ENCODE measurements at places on chromosomes 2 and 18.
A peak's percentile ranks its signal among the peaks of the same experiment; 100 is the strongest.

DNA sequence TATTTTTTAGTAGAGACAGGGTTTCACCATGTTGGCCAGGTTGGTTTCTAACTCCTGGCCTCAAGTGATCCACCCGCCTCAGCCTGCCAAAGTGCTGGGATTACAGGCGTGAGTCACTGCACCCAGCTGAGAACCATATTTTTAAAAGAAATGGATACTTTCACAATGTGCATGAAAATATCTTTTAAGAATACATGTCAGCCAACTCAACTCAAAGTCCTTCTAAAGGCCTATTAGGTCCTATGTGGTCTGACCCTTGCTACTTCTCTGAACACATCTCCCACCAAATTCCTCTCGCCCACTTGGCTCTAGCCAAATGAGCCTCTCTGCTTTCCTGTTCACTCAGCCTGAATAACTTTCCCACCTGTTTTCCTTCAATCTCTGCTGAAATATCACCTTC is 119.6 kb downstream of the MTX2 start:
- DNase-seq, result no peak

- DNase-seq, result peak; percentile 31
Measured at GRCh38 chr18:56709463-56709862, 58.3 kb downstream of the WDR7 start.

DNA sequence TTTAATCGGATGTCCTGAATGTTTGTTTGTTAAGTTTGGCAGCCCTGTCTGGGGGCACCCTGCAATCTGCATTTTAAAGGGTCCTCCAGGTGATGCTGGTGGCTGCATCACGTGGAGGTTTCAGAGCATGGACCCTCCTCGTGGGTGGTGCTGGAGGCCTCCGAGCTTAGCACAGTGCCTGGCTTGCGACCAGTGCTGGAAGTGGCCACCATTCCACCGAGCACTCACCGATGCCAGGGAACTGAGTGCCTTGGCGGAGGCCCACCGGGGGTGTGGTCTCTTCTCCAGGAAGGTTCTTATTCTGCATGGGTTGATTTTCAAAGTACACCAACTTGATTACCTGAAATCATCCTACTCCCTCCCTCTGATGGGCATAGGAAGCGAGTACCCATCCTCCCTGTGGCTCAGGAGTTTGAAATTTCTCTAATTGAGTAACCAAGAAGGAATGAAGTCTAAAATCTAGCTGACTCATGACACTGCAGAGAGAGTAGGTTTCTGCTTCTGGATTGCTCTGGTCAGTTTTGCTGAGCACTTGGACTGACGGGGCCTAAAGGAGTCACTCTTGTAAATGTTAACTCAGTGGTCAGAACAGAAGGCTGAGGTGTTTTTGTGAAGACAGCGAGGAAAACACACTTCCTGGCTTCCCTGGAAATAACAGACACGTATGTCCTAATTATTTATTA is 58.1 kb upstream of the SLC66A3 start:
- DNase-seq, result no peak

DNA sequence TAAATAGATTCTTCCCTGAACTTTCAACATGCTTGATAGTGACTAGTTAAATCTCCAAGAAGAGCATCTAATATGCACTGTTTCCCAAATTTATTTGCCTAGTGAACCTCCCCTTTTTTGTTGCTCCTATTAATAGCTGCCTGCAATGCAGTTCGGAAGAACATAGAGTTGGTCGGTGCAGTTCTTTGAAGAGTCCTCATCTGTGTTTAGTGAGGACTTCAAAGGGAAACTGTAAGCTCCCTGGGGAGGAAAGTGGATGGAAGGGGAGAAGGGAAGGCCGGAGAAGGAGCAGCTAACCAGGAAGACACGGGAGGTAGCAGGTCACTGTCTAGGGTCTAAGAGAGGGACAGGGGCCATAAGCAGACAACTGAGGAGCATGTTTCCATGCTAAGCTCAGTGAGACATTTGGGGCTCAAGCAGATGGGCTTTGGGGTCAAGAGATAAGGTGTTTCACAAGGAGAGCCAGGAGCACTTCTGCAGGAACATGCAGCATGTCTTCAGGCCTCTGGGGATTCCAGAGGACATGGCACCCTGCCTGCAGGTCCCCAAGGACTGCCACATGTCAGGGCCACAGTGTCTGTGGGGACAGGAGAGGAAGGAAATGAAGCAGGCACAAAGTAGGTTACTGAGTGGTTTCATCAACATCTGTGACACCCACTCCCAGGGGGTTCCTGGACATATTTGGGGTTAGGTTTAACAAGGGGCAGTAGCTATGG is 48.7 kb upstream of the ANXA4 start:
- peak; percentile 37 for DNase-seq

GRCh38 chr2:182895169-182895568 is 28.7 kb upstream of the FRZB start:
- no peak for DNase-seq

DNA sequence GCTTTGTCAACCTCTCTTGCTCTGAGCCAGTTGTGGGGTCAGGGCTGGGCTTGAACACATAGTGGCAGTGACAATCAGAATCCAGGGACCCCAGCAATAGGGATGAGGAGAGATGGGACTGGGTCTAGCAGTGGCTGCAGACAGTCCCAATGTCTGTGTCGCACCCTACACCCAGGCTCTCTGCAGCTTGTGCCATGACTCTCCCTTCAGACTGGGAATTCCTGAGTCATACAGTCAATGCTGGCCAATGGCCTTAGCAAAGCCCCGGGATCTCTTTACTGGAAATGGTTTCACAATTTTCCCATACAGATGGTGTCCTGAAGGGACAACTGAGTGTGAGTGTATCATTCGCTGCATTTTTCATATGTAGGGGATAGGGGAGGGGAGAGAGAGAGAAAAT is 74.2 kb upstream of the CELF4 start:
- no peak for DNase-seq

DNA sequence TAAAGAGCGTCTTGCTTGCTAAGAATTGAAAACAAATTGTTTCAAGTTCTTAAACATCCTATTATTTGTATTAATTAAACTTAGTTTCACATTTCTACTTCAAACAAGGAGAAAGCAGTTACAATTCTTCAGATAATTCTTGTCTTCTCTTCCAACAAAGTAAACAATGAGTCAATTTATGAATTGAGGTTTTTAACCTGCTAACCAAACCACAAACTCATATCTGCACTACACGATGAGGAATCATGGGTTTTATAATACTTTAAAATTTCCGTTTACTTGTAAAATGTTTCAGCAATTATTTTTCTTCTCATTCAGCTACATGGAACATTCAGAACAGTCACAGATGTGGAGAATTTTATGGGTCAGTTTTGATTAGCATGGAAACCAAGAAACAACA is 114.2 kb downstream of the SPIRE1 start:
- DNase-seq, result no peak

DNA sequence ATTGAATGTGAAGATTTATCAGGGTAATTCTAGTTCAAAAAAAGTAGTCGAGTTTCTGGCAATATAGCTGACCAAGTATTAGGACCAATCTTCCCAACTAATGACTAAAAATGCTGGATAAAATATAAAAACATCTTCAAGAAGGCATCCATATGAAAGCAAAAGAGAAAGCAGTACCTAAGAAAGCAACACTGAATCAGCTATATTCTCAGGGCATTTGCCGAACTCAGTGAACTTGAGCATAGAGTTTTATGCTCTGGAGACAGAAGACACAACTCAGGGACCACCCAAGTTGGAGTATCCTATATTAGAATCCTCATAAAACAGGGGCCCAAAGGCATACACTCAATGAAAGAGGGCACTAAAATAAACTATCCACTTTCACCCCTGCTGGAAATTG is 103.7 kb upstream of the HNRNPA3 start:
- DNase-seq, result no peak

DNA sequence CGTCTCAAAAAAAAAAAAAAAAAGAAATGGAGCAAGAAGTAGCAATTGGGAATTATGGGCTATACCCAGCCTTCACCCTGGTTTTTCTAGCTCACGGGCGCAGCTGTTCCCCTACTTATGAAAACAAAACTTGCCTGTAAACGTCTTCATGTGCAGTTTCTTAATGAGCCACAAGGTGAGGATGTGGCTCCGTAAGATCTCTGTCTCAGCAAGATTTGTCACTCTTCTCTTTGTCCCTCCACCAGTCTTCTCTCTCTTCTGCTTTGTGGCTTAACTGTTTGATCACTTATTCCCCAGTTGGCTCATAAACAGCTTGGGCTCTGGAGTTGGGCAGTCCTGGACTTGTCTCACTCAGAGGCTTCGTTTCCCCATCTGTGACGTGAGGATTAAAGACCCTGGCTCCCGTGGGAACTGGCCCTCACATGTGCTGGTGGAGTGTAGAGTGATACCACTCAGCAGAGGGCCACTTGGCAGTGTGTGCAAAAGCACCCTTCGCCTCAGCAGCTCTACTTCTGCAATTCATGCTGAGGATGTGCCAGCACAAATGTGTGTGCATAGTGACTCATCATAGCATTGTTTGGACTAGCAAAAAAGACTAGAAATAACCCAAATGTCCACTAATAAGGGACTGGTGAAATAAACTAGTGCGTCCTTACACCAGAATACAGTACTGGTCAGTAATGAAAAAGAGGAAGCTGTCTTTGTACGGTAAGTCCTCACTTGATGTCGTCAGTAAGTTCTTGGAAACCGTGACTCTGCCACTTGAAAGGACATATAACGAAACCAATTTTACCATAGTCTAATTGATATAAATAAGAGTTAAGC is 8.7 kb downstream of the CEP68 start:
- DNase-seq, result peak; percentile 17

- DNase-seq, result no peak
Measured at GRCh38 chr2:209663139-209663538, 108.5 kb upstream of the UNC80 start.

GRCh38 chr2:101107241-101107640 is 43.9 kb downstream of the TBC1D8 start:
- no peak for DNase-seq

DNA sequence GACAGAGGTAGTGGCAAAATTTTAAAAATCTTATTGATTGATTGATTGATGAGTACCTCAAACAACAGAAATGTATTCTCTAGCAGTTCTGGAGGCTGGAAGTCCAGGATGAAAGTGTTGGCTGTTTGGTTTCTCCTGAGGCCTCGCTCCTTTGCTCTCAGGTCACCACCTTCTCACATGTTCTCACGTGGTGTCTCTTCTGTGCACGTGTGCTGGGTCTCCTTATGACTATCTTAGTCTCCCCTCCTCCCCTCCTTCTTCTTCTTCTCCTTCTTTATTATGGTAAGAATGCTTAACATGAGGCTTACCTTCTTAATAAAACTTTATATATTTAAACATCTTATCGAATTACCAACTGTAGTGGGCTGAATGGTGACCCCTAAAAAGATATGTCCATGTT is 446.0 kb upstream of the SPHKAP start:
- no peak for DNase-seq

DNA sequence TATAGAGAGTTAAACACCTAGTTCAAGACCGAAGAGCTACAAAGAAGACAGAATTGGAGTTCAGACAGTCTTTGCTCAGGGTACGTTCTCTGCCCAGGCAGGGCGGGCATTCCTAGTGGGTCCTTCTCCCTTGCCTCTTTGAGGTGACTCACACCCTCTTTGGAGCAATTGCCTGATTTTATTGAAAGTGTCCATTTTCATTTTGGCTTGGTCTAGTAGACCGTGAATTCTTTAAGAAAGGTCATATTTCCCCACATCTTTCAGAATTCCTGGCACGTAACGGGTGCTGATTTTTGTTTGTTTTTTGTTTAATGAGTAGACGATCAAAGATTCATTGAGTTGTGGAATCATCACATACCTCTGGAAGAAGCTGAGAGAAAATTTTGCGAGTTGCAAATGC is 871.5 kb downstream of the RNF144A start:
- DNase-seq, result no peak

GRCh38 chr2:6071519-6071918 is 379.3 kb downstream of the SOX11 start:
- DNase-seq, result no peak

GRCh38 chr2:162382278-162382677 is 38.3 kb downstream of the GCA start:
- DNase-seq, result no peak

DNA sequence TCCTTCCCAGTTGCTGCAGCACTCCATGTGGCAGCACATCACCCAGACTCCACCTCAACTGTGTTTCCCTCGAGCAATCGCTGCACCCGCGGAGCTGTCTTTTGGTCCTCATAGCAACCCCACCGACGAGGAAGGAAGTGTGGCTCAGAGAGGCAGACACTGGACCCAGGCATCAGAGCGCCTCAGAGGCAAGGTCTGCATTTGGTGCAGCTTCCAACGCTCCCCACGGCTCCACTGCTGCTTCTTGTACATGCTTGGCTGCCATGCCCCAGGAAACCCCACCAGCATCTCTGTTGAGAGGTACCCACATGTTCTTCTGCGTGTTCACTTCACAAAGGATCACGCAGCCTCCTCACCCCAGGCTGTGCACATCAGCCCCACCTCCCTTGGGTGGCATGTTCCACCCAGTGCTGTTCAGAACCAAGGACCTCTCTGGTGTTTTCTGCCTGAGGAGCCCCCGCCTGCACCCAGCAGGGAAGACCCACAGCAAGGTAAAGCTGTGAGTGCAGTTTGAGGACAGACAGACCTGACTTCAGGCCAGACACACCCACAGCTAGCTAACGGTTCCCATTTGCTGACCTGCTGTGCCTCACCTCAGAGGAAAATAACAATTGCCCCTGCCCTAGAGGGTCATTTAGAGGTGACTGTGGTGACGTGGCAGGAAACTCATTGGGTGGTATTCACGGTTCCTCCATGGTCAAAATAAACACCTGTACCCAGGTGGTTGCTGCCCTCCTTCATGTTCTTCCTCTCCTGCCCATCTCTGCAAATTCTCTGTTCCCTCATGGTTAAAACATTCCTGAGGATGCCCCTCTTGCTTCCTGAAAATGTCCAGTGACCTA is 326.3 kb upstream of the MYT1L start:
- DNase-seq, result no peak

- DNase-seq, result no peak
Measured at GRCh38 chr2:217617616-217618022, 385.2 kb downstream of the TNS1 start.

DNA sequence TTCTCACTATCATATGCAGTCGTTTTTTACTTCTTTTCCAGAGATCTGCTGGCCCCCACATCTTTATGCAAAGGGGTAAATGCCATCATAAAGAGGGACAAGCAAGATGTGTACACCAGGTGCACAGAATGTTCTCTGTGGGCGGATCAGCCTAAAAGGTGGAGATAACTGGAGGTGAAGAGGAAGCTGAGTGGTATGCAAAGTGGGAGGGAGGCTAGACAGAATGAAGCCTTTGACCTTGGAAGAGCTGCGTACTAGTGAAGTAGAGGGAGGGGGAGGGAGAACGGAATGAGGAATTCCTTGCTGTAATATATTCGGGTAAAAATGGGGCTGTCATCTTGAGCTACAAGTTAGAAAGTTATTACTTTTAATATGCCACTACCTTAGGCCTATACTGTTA is 287.5 kb upstream of the VRK2 start:
- no peak for DNase-seq

DNA sequence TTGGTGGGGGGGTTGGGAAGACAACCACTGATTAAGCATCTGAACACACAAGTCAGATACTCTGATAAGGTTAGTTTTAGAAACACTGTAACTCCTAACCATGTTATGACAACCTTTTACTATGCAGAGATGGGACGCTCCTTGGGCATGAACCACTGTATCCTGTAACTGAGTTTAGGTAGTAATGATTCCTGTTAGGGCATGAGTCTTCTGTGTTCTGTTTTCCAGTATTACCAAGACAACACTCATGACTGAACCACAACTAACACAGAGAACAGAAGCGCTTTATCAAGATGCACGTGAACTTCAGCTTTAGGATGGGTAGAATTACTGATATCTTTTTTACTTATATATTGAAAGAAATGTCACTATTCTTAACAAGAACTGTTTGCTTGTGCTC is 14.1 kb upstream of the CREB1 start:
- DNase-seq, result no peak
